ENCODE measurements at places on chromosomes 4 and X.

DNA sequence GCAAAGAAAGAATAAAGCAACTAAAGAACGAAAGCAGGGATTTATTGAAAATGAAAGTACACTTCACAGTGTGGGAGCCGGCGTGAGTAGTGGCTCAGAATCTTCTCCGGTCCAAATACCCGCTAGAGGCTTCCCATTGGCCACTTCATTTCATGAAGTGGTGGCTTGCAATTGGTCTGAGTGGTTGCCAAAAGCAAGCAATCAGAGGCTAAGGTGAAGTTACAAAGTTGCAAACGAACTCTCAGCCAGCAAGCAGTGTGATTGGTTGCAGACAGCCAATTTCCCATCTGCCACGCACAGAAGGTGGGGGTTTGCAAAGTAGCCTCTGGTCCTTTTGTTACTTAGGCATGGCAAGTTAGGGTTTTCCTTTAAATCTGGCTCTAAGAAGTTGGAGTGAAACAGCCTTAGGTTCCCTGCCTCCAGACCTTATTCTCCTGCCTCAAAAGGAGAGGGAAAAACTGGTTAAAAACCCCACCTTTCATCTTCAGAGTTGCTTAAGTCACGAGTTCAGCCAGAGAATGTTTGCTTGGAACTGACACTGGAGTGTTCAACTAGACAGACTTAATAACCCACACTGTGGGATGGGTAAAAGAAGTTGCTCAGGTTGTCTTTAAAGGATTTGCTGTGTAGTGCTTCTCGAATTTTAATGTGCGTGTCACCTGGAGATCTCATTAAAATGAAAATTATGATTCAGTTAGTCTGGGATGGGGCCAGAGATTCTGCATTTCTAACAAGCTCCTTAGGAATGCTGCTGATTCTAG lies 6.9 kb upstream of the CLOCK start:
- no peak for DNase-seq

GRCh38 chr4:96521046-96521536 lies 681.2 kb downstream of the PDHA2 start:
- no peak for DNase-seq

GRCh38 chrX:22392133-22392948 lies 119.6 kb downstream of the CBLL2 start:
- DNase-seq: no peak

DNA sequence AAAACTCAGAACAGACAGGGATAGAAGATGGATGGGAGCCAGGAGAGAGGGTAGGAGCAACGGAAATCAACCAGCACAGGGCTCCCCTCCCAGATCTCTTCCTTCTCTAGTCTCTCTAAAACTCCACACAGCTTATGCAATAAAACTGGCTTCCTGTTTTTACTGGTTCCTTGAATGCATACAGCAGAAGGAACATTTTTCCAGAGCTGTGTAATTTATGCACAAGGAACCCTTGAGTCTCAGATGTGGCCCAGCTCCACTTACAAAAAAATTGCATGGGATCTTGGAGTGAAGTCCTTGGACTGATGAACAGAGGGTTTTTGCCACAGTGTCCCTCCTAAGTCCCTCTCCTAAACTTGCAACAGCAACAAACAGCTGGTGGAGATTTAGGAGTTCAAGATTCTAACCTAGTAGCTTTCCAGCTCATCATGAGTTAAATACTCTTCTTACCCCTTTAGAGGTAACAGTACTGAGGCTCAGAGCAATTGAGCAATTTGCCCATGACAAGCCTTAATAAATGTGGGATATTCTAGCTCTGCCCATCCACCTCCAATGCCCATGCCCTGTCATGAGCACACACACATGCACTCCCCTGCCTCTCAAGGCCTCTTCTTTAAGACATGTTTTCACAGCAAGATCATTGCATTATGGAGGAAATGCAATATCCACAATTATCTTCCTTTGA lies 18.4 kb upstream of the CC2D2A start:
- DNase-seq: no peak

DNA sequence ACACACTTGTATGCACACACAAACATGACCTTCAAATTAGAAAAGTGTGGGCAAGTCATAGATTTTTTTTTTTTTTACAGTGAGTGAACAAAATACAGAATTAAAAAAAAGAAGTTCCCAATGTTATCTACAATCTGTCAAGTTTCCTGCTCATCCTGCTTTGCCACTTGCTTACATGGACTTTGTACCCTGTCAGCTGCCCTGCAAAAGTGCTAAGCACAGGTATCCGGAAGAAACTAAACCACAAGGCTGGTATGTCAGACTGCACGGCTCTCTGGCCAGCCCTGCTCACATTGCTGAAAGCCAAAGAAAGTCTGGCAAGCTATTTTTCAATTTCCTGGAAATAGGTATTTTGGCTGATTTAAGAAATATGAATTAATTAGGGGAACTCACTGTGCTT lies 38.9 kb upstream of the BCLAF3 start:
- no peak for DNase-seq

- DNase-seq: no peak
Observed at GRCh38 chrX:41273638-41274037, 60.3 kb upstream of the DDX3X start.

DNA sequence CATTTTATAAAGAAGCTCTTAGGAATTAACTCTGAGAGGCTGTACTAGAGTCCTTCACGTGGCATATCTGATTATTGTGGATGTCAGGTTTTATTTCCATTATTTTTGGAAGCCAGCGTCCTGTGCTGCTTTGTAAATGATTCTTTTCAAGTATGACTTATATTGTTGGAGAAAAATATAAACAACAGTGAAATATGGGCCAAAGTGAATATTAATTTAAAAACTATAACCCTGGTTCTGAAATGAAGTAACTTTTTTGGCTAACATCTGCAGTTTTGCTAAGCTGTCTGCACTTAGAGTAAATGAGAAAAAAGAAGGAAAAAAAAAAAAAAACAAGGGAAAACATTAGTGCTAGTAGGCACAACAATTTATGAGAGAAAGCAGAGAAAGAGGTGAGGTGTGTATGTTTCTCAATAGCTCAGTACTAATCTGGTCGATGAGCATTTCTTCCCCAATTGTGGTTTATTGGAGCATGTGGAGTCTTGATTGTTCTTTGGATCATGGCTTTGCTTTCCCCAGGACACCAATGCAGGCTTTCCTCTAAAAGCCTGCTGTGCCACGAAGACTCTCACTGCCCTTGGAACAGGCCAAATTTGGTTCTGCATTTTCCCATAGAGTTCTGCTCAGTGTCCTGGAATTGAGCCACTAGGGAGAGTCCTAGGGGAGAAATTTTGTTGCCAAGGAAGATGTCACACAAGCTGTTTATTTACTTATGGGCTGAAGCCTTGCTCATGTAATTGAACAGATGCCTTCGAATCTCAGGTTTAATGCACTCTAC lies 273.3 kb downstream of the DKK2 start:
- DNase-seq: no peak

GRCh38 chr4:85815796-85816459 lies 341.0 kb downstream of the ARHGAP24 start:
- no peak for DNase-seq

GRCh38 chr4:110898290-110898689 lies 275.4 kb upstream of the PITX2 start:
- no peak for DNase-seq

DNA sequence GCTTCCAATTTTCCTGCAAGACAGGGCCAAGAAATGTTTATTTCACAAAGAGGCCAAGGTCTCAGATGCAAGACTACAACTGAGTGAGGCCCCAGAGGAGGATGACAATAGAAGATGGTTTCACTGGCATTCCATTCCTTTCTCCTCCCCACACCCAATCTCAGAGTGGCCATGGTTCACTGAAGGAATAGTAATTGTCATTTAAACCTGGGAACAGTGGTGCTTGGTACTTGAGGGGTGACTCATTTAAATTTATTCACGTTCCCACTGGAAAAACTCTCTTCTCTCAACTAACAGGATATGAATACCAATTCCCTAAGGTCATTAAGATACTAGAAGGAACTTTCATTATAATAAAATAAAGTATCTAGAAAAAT lies 35.3 kb upstream of the CXCL8 start:
- no peak for DNase-seq

Measured in RWPE2 (cell line).